Caco-2 (cell line): ENCODE measurements at places on chromosomes 2 and 18. TPM values are rescaled to one million over a fixed set of nuclear protein-coding genes. Genes with fewer than 3 reads are reported as not detected.

DNA sequence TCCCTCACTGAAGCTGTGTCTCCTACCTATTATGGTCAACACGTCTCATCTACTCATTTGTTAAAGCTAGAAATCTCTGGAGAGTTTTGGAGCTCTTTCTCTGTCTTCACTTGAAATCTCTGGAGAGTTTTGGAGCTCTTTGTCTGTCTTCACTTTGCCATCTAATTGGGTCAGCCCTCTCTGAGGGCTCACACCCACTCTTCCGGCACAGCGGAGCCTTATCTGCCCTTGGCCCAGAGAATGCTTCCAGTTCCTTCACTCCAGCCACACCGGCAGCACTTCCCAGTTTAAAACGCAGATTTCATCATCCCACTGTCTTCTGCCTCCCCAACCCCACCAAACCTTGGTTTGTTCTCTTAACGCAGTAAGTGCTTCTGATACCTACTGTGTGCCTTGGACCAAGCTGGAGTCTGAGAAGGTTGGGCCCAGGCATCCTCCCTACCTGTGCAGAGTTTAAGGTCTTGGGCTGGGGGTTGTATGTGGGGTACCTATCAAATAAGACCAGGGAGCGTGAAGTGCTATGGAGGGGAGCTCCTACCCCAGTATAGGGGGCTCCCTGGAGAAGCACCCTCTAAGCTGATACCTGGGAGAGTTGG, 5.0 kb downstream of the HPCAL1 start:
- H3K4me3 ChIP-seq, result no peak overlapping the region
- no peaks in the 10 kb centered on the region for H3K36me3 ChIP-seq
- H3K27me3 ChIP-seq, result no peaks in the 10 kb centered on the region
- H3K4me1 ChIP-seq, result peaks cover 8% of the 10 kb centered on the region; the same call in 1 of the 2 replicates
- DNase-seq, result no peak
- no peak overlapping the region for H3K27ac ChIP-seq

- H3K27ac ChIP-seq, result no peak overlapping the region
- no peaks in the 10 kb centered on the region for H3K36me3 ChIP-seq
- H3K4me3 ChIP-seq, result no peak overlapping the region
These were observed 670.7 kb downstream of the ERBB4 start for GRCh38 chr2:211867845-211868451.

- no peak overlapping the region for H3K4me3 ChIP-seq
- H3K36me3 ChIP-seq, result no peaks in the 10 kb centered on the region
- DNase-seq, result no peak
- H3K4me1 ChIP-seq, result no peaks in the 10 kb centered on the region
- H3K27me3 ChIP-seq, result no peaks in the 10 kb centered on the region
These were observed 267.6 kb downstream of the RBM43 start for GRCh38 chr2:150994076-150994475.

RIT2 gene
- not detected in 2 replicates for total RNA-seq

GRCh38 chr2:191174442-191174841, 23.6 kb upstream of the STAT4 start:
- no peak for DNase-seq
- H3K36me3 ChIP-seq, result no peaks in the 10 kb centered on the region
- H3K27me3 ChIP-seq, result no peaks in the 10 kb centered on the region
- no peak overlapping the region for H3K4me3 ChIP-seq
- H3K27ac ChIP-seq, result no peak overlapping the region
- H3K4me1 ChIP-seq, result peaks cover 80% of the 10 kb centered on the region

DNA sequence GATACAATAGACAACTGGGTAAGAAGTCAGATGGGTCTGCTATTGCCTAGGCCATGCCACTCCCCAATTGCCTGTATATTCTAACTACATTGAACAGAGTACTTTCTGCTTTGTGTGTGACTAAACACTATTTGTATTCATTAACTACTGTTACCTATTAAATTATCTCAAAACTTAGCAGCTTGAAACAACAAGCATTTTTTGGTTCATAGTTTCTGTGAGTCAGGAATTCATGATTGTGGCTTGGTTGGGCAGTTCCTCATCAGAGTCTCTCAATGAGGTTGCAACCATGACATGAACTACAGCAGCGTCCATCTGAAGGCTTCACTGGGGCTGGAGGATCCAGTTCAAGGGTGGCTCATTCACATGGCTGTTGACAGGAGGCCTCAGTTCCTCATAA, 205.7 kb downstream of the EN1 start:
- H3K36me3 ChIP-seq, result no peaks in the 10 kb centered on the region
- DNase-seq, result no peak
- H3K27me3 ChIP-seq, result no peaks in the 10 kb centered on the region
- H3K27ac ChIP-seq, result no peak overlapping the region
- no peak overlapping the region for H3K4me3 ChIP-seq

TMEM182 gene
- total RNA-seq, result 11.9 and 13.6 TPM in 2 replicates

GRCh38 chr18:13889671-13890070, 25.7 kb downstream of the MC2R start:
- no peaks in the 10 kb centered on the region for H3K4me1 ChIP-seq
- no peak overlapping the region for H3K4me3 ChIP-seq
- no peak for DNase-seq
